ENCODE measurements at places on chromosomes 16 and 17. TPM values are rescaled to one million over a fixed set of nuclear protein-coding genes. Genes with fewer than 3 reads are reported as not detected.
A peak's percentile ranks its signal among the peaks of the same experiment; 100 is the strongest.

SCIMP gene
- total RNA-seq = not detected

GRCh38 chr16:12569061-12569460, 234.6 kb downstream of the CPPED1 start:
- DNase-seq = no peak

PRKCB gene
- total RNA-seq = 101 TPM

DNA sequence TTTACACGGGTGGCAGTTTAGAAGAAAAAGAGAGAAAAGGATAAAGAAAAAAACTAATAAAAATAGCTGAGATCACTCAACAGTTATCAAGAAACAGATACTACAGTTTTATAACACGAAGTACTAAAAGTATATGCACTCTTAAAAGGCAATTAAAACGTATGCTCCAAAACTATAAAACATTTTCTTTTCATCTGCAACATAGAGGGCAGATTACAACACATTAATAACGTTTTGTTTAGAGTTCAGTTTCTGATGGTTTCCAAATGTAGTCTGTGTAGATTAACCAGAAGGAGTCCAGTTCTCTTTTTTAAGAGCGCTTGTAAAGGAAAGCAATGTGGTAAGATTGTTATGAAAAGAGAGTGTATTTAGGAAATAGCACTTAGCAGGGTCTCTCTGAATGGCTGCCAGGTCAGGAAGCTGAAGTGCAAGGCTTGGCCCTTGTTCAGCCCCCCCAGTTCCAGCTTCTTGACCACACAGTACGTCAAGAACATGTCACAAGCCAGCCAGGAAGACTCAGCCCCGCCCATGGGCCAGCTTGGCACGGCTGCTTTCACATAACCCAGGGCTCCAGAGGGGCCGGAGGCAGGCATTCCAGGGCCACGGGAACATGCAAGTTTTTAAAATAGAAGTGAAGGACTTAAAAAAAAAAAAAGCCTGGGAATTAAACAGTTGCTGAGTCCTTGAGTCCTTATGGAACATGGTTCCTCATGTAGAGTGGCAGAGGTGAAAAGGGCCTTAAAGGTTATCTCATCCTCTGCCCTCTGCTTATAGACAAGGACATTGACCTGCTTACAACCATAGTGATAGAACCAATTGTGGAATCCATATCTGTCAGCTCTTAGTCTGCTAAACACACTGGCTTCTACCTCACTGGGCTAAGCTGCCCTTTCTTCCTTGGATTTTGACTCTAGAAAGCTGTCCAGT, 147.4 kb upstream of the TBX2 start:
- DNase-seq = no peak

DNA sequence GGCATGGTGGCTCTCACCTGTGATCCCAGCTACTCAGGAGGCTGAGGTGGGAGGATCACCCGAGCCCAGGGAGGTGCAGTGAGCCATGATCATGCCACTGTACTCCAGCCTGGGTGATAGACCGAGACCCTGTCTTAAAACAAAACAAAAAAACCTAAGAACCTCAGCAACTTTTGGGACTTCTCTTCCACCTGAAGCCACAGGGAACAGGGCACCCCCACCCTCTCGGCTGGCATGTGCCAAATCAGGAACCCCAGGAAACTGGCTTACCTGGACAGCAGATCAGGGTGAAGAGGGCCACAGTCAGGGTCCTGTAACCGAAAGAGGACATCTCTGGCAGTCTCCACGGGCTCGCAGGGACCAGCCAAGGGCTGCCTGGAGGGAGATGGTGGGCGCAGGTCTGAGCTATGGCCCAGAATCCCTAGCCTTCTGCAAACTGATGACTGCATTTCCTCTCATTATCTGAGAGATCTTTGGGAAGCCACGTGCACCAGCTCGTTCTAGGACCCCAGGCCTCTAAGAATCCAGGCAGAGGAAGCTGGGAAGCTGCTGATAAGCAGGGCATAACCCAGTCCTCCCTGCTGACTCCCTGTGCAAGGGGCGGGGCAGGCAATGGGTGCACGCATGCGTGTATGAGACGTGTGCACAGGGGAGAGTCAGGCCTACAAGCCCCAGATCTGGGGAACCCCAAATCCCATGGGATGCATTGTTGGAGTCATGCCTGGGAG, 8.4 kb downstream of the PRR29 start:
- no peak for DNase-seq

GRCh38 chr16:82630688-82631087, 3.9 kb downstream of the CDH13 start:
- no peak for DNase-seq

DNA sequence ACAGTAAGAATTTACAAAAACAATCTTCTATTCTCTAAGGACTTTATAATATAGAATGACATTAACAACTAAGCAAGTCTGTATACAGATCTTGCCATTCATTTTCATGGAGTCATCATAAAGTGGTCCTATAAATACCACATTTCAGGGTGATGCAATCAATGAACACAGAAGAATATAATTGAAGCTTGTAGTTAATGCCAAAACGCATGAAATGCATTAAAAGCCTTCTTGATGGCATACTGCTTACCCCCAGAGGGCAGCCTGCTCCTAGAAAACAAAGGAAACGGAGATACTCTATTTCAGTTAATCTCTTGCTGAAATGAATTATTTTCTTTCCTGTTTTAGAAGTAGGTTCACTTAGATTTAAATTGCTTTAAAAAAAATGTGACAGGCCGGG, 45.2 kb upstream of the STAC2 start:
- DNase-seq = no peak

- DNase-seq = no peak
Measured at GRCh38 chr17:74527081-74527480, 4.2 kb downstream of the CD300LB start.

GRCh38 chr16:59305850-59306249, 571.7 kb upstream of the GOT2 start:
- no peak for DNase-seq

GRCh38 chr17:73467651-73468050, 155.8 kb upstream of the CDC42EP4 start:
- no peak for DNase-seq

FA2H gene
- not detected for total RNA-seq

DNA sequence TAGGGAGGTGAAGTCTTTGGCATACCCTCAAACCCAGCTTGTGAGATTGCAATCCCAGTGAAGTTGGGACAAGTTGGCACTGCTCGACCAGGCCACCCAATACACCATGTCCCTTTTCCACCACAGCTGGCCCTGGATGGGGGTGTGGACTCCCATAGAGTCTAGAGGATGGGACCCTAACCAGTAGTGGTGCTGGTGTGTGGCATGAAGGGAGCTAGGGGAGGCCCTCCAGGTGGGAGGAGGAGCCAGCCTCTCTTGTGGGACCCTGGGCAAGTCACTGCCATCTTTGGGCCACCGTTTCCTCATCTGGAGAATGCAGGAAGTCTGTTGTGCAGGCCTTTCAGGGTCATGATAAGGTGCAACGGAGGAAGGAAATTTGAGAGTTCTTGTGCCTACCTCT, 1854.9 kb downstream of the TP53TG3F start:
- DNase-seq = no peak

- DNase-seq = peak; percentile 23
Measured at GRCh38 chr17:51128076-51128475, 7.4 kb upstream of the SPAG9 start.

OMG gene
- 0.29 TPM for total RNA-seq

DNA sequence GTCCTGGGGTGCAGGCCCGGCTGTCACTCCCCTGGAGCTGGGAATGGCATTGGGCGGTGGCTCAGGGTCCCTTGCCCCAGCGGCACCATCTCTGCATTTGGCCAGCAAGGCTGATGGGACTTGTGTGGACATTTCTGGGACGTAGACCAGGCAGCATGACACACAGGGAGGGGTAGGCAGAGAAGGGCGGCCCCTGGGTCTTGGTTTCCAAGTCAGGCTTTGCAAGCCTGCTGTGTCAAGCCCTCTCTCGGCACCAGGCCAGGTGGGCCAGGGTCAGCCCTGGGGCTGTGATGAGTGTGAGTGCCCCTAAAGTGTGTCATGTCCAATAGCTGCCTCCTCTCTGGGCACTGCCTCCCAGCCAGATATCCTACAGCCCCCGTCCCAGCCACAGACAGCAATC, 335.2 kb downstream of the SEC14L1 start:
- no peak for DNase-seq

GRCh38 chr16:9964426-9964825, 217.8 kb downstream of the GRIN2A start:
- DNase-seq = no peak

DNA sequence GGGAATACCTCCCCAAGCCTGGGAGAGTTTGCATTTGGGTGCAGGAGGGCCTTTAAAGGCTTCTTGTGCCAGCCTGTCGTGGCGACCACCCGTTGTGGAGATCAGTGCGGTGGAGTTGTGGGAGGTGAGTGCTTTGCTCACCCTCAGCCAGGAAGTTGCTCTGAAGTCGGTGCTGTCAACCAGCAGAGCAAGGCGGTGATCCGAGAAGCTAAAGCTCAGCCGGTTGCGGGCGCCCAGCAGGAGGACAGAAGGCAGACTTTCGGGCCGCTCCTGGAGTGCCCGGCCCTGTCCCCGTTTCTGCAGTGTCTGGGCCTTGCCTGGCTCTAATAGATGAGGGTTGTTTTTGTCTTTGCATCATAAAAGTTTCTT, 1.4 kb downstream of the UBE2I start:
- peak; percentile 70 for DNase-seq

TNS4 gene
- 8.4 TPM for total RNA-seq

KCNJ2 gene
- total RNA-seq = not detected

- DNase-seq = no peak
Measured at GRCh38 chr17:33803199-33803685, 451.8 kb upstream of the CCL2 start.

- peak; percentile 68 for DNase-seq
Measured at GRCh38 chr17:44198721-44199552, 747 bp downstream of the ATXN7L3 start.

DNA sequence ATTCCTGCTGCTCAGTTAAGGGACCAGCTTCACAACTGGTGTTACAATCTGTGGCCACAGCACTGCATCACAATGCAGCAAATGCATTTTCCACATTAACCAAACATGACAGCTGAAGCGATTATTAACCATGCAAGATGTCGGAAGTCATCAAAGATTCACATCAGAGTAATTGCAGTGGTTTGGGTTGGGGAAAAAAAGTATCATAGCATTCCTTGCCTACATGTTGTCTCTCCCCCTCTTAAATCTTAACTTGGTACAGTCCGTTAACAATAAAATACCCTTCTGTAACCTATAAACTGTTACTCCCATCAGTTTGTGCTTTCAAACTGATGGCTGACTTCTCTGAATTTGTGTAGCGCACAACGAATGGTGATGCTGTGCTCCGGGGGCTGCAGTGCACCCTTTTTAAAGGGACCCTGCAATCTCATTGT, 51.6 kb downstream of the NUP93 start:
- no peak for DNase-seq

HOXB1 gene
- total RNA-seq = not detected

DNA sequence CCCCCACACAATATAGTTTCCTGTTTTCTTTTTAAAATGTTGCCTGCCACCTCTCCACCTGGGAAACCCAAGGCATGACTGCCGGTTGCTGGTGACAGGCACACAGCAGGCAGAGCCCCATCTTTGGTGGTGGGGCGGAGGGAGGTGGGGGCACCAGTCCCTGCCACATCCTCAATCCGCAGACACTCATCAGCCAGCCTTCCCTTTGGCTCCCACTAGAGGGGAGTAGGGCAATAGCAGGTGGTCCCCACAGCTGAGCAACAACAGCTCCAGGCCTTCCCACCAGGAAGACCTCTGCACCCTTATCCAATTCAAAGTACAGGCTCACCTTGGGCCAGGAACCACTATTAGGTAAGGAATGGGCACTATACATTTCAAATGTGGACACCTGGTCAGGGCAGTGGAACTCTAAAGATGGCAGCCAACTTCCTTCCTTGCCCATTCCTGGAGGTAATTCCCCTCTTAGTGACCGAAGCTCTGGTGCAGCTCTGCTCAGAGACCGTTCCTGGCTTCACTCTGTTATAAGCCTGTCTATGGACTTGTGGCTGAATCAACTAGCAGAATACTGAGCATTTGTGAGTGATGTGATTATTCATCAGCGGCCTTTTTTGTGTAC, 13.9 kb downstream of the RECQL5 start:
- DNase-seq = peak; percentile 60

CSNK2A2 gene
- total RNA-seq = 67.1 TPM

DBNDD1 gene
- total RNA-seq = not detected

GRCh38 chr16:48146131-48146530, 9.7 kb downstream of the ABCC12 start:
- no peak for DNase-seq

DNA sequence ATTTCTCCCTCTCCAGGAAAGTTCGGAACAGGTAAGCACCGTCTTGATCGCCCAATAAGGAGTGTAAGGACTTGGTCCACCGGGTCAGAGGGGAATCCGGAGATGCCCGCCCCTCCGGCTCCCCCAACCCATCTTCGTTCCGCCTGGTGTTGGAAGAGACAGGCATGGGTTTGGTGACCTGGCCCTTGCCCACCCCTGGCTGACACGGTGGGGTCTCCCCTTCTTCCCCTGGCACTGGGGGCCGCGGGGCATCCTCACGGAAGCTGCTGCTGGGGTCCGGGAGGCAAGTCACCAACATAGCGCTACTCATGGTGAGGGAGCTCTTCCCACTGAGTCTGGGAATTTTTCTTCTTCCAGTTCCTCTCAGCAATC, 3.2 kb downstream of the AXIN2 start:
- no peak for DNase-seq

MT1H gene
- total RNA-seq = 0.84 TPM

GRCh38 chr17:77446940-77447634, 306.3 kb downstream of the SEC14L1 start:
- DNase-seq = no peak

ZNF500 gene
- total RNA-seq = 14.0 TPM

- DNase-seq = no peak
Measured at GRCh38 chr17:78523934-78524655, 53.1 kb downstream of the DNAH17 start.

DNA sequence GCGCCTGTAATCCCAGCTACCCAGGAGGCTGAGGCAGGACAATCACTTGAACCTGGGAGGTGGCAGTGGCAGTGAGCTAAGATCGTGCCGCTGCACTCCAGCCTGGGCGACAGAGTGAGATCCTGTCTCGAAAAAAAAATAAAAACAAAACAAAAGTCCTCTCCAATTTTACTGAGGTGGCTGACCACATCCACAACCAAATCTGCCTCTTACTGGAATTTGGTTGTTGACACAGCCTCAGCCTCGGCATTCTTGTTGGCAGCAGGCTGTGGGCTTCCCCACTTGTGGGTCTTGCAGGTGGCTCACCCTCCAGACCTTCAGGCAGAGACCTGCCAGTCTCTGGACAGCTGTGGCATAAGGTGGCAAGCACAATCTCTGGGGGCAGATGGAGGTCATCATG, 15.6 kb downstream of the B4GALNT2 start:
- DNase-seq = no peak

IGSF6 gene
- 0.24 TPM for total RNA-seq

DNA sequence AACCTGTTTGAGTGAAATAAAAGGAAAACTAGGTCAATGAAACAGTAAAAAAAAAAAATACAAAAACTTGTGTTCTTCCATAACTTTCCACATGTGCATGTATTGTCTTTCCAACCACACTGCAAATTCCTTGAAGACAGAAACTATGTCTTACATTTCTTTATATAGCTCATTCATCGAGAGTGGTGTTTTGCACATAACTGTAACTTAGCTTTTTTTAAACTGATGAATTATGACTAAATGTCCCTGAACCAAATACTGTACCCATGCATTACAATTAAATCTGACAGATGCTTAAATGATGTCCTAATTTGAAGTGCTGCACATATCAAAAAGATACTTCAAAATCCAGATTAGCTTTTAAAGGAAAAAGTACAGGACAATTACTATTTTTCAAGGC, 50.1 kb downstream of the BRIP1 start:
- DNase-seq = no peak
